ENCODE measurements at places on chromosomes 3 and 15.

- no peak for ATAC-seq
Observed at GRCh38 chr3:162398554-162398953, 901.9 kb downstream of the OTOL1 start.

DNA sequence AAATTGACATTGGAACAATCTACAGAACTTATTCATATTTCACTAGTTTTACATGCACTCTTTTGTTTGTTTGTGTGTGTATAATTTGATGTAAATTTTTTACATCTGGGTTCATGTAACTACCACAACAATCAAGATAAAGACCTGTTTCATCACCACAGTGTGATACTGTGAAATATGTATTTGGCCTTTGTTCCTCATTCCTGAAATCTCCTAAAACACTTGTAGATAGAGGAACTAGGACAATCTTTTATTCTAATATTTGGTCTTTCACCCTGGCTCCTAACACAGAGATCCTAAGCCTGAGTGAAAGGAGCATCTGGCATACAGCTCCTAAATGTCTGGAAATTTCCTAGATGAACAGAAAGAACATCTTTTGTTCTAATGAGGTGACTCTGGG lies 155.0 kb upstream of the GPR149 start:
- peak; percentile 22 for ATAC-seq

DNA sequence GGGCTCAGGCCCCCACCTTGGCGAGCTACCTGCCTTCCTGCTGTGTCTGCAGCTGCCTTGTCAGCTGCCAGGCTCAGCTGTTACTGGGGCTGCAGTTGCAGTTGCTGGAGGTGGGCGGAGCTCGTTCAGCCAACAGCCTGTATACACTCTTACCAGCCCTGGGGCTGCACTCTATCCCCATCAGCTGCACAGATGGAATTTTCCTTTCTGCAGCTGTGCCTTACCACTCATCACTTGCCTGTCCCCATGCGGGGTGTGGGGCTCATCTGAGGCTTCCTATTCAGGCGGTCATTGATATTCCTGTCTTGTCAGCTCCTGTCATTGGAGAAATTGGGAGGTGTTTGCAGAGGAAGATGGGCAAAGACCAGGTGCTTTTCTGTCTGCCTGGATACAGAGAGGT lies 9.1 kb upstream of the SYN2 start:
- peak; percentile 95 for ATAC-seq

DNA sequence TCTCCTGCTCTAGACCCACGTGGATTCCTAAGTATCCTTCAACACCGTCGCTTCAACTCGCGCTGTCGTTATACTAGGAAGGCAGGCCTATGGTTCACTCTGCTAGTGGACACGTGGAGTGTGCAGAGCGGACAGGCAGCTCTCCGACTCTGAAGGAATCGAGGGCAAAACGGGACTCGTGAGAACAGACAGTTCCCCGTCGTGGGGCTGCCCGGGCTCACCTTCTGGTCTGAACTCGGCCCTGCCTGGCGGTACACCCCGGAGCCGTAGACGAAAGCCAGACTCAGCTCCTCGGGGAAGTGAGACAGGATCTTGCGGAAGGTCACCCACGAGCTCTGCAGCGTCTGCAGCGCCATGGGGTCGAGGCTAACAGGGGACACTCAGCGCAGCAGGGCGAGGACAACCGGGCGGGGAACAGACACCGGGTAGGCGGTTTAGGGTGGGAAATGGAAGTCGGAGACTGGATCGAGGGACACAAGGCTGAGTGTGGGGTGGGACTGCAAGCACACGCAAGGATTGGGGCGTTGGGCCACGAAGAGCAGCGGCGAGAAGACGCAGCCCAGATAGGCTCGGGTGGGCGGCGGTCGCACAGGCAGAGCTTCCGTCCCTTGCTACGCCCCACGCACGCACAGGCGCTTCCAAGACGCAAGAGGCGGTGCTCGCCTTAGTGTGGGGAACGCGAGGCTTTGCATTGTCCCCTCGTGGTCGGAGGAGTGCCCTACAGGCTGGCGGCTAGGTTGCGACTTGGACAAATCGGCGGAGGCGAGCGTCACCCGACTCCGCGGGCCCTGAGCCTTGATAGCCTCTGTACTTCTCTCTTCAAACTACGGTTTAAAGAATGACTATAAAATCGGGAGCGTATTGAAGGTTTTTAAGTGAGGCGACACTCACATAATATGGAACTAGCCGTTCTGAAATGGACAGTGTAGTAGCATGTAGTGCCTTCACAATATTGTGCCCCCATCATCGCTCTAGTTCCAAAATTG lies at the start of gene TAMM41:
Gene TAMM41 (minus strand): TSS at position 605 of the 986 bp plus-strand sequence. CDS start 249 bp downstream, at position 356.
- ATAC-seq, result peak; percentile 100

- no peak for ATAC-seq
Observed at GRCh38 chr3:192850451-192850981, 67.1 kb downstream of the MB21D2 start.

DNA sequence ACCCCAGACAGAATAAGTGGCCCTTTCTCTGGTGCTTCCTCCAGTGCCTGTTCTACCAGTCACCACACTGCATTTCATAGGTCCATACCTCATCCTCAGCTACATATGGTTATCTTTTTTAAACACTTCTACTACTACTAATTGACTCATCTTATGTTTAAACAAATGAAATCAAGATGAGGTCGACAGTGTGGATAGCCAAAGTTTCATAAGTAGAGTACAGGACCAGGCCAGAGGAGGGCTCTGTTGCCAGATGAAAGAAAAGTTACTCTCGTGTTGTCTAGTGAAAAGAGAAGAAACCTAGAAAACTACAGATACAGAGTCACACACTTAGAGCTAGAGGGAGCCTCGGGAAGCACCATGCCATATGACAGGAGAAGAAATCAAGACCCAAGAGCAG lies 296.1 kb downstream of the VPS13C start:
- ATAC-seq, result no peak

DNA sequence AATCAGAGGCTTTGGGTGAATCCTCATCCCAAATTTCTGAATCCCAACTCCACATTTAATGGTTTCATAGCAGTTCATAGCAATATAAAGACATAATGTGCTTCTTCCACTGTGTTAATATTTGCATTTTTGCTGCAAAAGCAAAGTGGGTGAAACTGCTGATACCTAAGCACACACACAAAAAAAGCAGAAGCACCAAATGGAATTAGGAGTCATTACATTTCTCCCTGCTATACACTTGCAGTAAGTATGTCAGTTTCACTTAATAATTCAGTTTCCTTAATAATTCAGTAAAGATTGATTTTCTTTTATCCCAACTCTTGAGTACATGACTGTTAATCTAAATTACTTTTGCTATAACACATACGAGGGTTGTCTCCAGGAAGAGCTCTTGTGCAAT lies 48.9 kb upstream of the ALCAM start:
- no peak for ATAC-seq

DNA sequence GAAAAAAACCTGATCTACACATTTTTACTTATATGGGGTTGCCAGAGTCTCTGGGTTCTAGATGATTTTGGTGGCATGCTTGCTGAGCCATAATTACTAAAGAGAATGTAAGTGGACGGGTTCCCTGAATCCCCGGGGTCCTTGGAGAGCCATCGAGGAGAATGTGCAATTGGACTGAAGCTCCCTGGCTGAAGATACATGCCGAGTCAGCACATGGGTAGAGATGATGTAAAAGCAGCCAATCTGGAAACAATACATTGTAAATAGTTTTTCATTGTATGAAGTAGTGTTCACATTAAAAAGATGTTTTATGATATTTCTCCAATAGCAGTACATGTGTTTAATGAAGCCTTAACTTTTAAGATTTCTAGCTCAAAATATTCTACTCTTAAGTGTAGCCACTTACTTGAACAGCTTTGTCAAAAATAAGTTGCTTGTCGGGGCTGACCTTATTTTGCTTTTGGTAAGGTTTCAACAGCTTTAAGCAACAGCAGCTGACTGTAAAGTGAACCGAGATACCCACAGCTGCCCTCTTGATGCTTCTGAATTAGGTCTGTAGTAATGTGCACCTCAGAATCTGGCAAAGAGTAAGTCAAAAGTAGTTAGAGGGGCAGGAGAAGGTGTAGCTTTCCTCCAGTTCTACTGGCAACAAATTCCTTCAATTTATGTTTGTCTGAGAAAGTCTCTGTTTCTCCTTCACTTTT lies 205.7 kb downstream of the PLCL2 start:
- no peak for ATAC-seq

DNA sequence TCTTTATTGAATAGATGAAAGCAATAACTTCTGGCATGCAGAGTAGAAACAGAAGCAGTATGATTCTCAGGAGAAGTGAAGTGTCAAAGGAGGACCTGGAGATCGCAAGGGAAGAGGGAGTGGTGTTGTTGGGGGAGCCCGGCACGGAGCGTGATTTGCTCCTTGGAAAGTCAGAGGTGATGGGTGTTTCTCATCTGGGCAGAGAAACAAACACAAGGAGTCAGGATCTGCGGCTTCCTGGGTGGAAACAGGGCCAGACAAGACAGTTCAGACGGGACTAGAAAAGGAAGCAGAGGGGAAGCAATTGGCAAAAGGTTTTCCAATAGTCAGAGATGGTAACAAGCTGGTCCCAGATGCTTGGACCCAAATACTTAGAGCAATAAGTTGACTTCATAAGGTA lies 34.4 kb upstream of the CCDC80 start:
- ATAC-seq, result no peak

DNA sequence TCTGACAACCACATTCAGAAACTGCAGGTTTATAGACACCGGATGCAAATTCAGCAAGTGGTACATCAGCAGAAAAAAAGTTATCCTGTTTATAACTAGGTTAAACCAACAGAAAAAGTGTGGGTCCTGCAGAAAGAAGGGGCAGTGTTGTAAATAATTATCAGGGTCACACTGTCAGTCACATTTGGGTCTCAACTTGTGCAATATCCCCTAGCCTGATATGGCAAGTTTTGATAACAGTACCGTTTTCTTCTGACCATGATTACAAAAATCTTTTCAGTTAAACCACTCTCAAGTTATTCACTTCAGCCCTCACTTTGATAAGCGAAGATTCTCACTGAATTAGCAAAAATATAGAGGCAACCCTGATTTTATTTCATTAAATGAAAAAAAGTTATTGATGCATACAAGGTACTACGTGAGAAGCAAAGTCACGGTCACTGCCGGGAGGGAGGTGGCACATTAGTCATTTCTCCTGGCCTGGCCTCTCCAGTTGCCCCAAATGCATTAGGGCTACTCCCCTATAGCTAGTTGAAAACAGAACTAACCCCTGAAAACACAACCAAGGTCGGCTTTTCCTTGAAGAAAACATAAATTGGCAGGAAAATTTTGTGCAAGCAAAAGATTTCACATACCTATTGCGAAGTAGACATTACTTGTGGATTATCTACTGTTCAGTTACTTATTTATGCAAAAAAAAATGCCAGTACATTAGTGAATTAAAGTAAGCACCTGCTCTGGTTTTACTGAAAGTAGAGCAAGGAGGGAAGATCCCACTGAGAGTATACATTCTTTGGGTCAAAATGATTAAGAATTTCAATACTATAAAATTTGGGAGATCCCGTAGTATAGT lies 28.6 kb downstream of the IL5RA start:
- ATAC-seq, result no peak

Data from motor neuron (in vitro differentiated cells).